ENCODE measurements at places on chromosomes 7 and 10. TPM values are rescaled to one million over a fixed set of nuclear protein-coding genes. Genes with fewer than 3 reads are reported as not detected.

The OR2A7 gene
- 1.9 TPM for total RNA-seq

The CPEB3 gene
- 8.8 TPM for total RNA-seq

- no peak for DNase-seq
Measured at GRCh38 chr10:42952931-42953683, 123.8 kb upstream of the RET start.

DNA sequence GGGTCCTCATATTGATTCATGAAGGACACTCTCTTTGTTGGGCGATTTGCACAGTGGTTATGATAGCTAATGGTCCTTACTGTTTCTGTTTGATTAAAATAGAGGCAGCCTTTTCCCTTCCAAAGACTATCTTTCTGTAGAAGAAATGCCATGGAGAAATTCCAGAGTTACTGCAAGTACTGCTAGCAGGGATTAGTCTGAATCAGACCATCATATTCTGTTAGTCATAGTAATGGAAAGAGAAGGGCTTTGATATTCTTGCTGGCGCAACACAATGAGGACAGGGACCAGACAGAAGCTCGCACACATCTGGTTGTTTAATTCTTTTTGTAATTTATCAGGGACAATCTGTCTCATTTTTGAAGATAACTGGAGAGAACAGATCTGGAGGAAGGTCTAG, 304.5 kb upstream of the FZD8 start:
- no peak for DNase-seq

The INSYN2A gene
- 0.19 TPM for total RNA-seq

The HTR5A gene
- total RNA-seq: not detected

The COL17A1 gene
- total RNA-seq: 199 TPM

The PODXL gene
- total RNA-seq: 5.0 TPM

DNA sequence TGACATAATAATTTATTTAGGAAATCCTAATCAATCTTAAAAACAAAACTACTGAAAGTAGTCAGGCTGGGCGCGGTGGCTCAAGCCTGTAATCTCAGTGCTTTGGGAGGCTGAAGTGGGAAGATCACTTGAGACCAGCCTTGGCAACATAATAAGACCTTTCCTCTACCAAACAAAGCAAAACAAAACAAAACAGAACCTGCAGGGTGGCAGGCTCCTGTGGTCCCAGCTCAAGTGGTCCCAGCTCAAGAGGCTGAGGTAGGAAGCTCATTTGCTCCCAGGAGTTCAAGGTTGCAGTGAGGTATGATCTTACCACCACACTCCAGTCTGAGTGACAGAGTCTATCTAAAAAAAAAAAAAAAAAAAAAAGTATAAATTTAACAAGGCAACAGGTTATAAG, 748.0 kb downstream of the CNTNAP2 start:
- no peak for DNase-seq

GRCh38 chr7:98054585-98054984, 52.1 kb upstream of the LMTK2 start:
- DNase-seq: no peak

The SLC39A12 gene
- total RNA-seq: not detected

GRCh38 chr7:91929463-91929862, 11.2 kb upstream of the AKAP9 start:
- no peak for DNase-seq

GRCh38 chr7:39547336-39547735, 18.9 kb upstream of the YAE1 start:
- DNase-seq: no peak

- DNase-seq: peak; percentile 14
Measured at GRCh38 chr10:88385601-88386203, 197.4 kb downstream of the RNLS start.

- no peak for DNase-seq
Measured at GRCh38 chr10:93554760-93555432, 11.6 kb upstream of the FFAR4 start.

DNA sequence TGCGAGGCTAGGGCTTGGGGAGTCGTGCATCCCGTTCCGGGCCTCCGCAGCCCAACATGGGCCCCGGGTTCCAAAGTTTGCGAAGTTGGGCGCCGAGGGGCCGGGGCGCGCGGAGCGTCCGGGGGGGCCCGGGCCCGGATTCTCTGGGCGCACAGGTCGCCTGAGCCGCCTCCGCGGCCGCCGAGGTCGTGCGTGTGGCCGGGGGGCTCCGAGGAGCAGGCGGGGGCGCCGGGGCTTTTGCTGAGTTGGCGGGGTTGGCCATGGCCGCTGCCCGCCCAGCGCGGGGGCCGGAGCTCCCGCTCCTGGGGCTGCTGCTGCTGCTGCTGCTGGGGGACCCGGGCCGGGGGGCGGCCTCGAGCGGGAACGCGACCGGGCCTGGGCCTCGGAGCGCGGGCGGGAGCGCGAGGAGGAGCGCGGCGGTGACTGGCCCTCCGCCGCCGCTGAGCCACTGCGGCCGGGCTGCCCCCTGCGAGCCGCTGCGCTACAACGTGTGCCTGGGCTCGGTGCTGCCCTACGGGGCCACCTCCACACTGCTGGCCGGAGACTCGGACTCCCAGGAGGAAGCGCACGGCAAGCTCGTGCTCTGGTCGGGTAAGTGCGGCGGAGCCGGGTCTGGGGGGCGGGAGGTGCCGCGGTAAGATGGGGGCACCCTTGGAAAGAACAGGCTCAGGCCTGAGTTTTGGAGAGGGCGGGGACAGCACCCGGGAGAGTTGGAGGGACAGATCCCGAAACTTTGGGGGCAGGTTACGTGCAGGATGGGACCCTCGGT, 643 bp downstream of the SMO start:
- no peak for DNase-seq

DNA sequence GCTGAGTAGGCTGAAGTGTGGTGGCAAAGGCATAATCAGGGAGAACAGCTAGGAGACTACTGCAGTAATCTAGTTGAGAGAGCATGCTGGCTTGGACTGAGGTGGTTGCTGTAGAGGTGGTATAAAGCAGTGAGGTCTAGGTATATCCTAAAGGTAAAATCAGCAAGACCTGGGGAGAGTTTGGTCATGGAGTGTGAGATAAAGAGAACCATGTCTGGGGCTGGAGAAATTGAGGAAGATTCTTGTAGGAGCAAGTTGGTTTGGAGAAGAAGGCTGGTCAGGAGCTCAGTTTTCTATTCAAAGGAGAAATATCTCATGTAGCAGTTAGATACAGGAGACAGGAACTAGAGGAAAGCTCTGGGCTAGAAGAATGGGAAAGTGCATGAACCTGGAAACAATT, 32.9 kb upstream of the ST7 start:
- no peak for DNase-seq

- DNase-seq: no peak
Measured at GRCh38 chr7:116698930-116699721, 27.1 kb downstream of the MET start.

The OTUD1 gene
- 4.3 TPM for total RNA-seq

DNA sequence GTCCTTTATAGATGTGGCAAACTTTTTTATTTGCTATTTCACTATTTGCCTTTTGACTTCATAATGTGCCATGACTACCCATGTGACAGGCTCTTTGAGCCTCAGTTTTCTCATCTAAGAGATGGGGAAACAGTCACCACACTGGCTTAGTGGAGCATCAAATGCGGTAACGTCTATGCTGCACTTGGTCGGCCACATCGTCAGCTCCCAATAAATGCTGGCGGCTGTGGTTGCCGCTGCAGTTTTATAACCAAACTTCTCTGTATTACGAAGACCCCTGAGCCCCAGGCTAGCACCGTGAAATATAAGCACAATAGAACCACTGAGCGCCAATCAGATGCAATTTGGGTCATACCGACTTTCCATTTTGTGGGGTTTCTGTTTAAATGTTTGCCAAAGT, 56.2 kb downstream of the PARP12 start:
- no peak for DNase-seq

DNA sequence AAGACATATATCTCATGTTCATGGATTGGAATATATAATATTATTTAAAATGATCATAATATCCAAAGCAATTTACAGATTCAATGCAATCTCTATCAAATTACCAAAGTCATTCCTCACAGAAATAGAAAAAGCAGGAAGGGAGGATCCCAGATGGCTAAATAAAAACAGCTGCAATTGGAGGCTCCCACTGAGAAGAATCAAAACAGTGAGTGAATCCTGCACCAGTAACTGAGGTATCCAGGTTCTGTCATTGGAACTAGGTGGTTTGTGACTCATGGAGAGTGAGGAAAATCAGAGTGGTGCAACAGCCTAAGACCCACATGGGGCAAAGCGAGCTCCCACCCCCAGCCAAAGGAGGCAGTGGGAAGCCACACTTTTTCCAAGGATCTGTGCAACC, 128.4 kb downstream of the MTERF1 start:
- no peak for DNase-seq

- no peak for DNase-seq
Measured at GRCh38 chr10:12333380-12334185, 15.8 kb upstream of the CAMK1D start.

- no peak for DNase-seq
Measured at GRCh38 chr7:137687556-137688265, 159.1 kb downstream of the DGKI start.

The ZPBP gene
- not detected for total RNA-seq

DNA sequence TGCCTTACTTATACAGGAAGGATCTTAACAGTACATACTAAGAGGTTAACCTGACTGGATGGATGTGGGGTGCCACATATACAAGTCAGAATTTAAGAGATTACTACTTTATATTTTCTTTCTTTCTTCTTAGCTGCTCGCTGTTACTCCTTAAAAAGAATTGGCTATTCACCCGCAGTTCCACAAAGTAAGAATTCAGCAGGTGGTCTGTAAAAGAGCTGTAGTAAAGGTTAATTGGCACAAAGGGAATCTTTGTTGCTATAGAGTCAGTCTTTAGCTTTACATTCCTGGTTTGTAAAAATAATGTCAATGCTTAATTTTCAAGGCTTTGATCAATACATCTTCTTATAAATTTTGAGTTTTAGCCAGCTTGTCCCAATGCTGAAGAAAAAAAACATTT, 43.2 kb downstream of the RALA start:
- no peak for DNase-seq

The PAOX gene
- 11.5 TPM for total RNA-seq

DNA sequence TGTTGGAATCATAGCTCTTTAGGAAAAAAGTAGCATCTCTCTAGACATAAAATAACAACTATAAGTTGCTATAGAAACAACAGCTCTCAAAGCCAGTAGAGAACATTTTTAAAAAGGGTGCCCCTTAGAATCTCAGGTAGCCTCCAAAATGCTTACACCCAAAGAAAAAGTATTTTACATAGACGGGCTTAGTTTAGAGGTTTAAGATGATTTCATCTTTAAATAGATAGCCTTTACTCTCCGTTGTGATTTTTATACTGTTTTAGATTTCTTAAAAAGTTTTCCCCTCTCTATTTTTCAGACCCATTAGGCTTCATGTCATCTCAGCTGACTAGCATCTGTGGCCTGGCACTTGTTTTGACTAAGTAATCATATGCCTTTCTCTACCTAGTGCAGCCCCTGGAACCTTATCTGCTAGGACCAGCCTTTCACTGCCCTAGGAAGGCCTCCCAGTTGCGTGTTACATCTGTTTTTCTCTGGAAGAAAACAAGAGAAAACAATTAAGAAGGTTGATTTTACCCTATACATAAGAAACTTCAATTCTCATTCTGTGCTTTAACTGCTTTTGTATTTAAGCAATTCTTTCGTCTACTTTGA, 6.9 kb upstream of the BPGM start:
- no peak for DNase-seq

DNA sequence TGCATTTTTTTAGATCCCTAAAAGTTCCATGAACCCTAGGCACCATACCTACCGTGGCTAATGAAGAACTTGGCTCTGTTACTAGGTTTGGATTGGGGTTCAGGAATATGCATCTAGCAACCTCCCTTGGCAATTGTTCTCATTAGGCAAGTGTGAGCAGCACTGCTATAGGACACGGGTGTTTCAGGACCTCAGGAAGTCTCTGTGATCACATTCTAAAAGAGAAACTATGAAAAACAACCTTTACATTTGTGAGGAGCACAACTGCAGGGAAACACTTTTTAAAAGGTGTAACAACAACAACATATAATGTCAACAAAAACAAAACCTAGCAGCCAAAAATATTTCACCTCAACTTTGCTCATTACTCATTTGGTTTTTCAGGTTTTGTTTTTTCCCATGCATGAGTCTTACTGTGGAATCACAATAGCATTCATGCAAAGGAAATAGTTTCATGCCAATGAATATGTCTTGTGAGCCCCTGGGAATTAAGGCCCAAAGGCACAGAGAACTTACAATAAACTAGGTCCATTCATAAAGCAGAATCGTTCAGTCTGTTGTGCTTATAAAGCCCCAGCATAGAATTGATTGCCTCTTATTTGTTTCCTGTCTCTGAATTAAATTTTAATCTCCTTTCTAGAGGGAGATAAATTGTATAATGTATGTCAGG, 255.7 kb upstream of the DGKB start:
- DNase-seq: no peak

DNA sequence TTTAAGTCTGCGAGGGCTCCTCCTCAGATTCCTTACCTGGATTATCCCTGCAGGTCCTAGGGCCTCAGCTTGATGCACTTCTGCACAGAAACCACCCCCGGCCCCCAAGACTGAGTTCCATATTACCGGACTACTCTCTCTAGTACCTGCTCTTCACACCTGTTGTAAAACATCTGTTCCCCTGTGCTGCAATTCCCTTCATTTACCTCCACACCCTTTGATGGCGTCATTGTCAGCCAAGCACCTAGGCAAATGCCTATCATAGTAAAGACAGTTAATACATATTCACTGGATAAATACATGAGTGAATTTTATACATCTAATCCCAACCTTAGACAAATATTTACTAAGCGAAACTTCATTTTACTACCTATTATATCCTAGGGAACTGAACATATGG, 275.5 kb downstream of the PLXDC2 start:
- DNase-seq: no peak

Measured in esophagus squamous epithelium (tissue), 5 donors.